T follicular helper cell (primary cell): ENCODE measurements at places on chromosomes 1 and 21.

- no peak for DNase-seq
Observed at GRCh38 chr1:30405081-30405480, 318.3 kb downstream of the MATN1 start.

GRCh38 chr1:58406301-58407071, 140.0 kb downstream of the OMA1 start:
- no peak for DNase-seq

GRCh38 chr1:196608390-196609369, at the start of gene KCNT2:
KCNT2 (minus strand) TSS chr1:196608440; CDS start chr1:196608309, 131 bp downstream.
- DNase-seq: no peak

GRCh38 chr21:33975548-33976081, 60.0 kb upstream of the ATP5PO start:
- DNase-seq: no peak

DNA sequence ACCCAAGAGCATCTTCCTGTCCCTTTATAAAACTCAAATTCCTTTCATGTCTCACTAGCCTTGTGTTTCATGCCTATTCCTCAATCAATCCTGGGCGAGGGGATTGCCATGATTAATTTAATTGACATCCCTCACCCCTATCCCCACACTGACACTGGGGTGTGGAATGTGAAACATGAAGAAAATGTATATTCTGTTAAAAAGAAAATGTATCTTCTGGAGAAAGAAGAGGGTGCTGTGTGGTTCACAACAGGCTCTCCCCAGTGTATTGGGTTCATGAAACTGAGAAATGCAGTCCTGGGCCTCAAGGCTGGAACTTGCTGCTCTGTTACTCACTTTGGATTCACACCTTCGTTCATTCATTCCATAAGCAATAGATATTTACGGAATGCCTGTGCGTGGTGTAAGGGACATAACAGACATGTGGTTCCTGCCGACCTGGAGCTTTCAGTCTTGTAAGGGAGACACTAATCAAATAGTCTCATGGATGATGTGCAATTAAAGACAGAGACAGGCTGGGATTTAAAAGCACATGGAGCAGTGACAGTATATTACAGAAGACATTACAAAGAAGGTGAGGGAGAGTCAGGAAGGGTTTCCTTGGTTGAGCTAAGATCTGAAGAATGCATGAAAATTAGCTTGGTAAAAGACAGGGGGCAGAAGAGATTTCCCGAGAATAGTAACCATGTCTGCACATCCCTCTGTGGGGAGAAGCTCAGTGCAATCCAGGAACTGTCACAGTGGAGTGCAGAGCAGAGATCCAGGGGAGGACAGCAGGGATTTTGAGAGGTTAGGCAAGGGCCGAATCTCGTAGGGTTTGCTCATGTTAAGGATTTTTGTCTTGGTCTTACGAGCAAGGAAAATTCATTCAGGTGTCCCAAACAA, 32.1 kb downstream of the SERTAD4 start:
- no peak for DNase-seq

GRCh38 chr1:31515056-31515775, 61.1 kb upstream of the TINAGL1 start:
- DNase-seq: no peak

GRCh38 chr1:181676269-181676668, 193.0 kb downstream of the CACNA1E start:
- no peak for DNase-seq

GRCh38 chr1:33578557-33579448, 106.4 kb downstream of the ZSCAN20 start:
- DNase-seq: no peak

DNA sequence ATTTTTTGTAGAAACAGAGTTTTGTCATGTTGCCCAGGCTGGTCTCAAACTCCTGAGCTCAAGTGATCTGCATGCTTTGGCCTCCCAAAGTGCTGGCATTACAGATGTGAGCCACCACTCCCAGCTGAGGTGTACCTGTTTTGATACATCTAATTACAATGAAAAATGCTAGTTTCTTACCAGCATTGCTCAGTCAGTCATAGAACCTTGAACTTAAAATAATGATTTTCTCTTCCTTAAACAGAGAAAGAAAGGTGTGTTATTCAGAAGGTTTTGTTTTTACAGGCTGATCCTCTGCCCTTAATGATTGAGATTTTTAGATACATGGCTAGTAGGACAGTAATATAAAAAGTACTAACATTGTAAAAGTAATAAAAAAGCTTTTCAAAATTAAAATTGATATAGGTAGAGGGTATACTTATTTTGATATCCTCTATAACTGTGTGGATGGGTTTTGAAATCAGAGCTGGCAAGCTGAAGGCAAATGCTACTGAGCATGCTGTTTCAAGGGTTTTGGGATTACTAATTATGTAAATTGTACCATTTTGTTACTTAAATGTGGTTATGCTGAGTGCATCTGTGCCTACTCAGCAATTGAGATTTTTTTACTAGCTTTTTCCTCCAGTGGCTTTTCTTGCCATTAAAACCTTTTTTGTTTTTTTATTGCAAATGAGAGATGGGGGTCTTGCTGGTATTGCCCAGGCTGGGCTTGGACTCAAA, 16.1 kb downstream of the PRRC2C start:
- DNase-seq: no peak

GRCh38 chr1:172940174-172940855, 110.4 kb downstream of the TNFSF18 start:
- DNase-seq: no peak

DNA sequence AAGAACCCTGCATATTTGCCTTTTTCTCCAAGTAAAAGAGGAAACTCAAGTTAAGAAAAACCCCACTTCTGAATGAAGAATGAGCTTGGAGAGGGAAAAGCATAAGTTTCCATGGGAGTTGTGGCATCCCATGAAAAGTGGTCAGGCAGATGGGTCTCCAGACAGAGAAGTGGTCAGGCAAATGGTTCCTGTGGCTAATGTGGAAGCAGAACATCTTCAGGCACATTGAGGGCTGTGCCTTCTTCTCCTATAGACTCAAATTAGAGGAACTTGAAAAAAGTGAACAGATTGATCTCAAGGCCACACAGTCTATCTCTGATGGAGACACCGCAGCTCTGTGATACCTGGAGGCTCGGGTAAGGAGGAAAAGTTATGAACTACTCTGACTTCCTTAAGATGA, 55.7 kb upstream of the KIRREL1 start:
- DNase-seq: no peak

GRCh38 chr1:206958144-206958543, 11.9 kb upstream of the PIGR start:
- no peak for DNase-seq

DNA sequence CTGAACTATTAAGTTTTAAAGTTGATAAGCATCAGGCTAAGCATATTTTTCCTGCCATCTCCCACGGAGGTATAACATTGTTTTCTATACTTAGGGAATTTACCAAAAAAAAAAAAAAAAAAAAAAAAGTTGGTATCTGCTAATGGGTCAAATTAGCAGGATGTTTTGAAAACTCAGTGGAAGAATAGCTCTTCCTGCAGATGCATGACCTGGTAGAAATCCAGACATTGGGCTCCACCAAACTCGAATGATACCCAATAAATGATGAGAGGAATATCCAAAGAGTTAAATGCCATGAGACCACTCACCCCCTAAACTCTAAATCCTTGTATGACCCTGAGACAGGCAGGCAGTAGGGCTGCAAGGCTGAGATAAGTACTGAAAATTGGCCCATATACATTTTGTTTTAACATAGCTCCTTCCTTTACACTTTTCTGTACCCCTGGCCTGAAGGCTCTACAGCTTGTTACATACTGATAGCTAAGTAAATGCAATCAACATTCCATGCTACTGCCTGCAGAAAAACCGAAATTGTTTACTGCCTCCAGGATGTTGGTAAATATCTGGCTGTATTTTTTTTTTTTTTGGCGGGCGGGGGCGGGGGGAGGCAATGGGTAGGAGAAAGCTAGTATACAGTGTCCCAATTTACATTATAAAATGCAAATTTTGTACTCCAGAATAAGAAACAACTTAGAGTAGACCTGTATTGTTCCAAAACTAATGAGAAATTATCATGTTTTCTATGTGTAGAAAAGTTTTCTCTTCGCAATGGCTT, 57.6 kb downstream of the NFIA start:
- DNase-seq: no peak

GRCh38 chr1:240792915-240793529, 181.1 kb upstream of the GREM2 start:
- no peak for DNase-seq
